ENCODE measurements at places on chromosomes 4 and X.

DNA sequence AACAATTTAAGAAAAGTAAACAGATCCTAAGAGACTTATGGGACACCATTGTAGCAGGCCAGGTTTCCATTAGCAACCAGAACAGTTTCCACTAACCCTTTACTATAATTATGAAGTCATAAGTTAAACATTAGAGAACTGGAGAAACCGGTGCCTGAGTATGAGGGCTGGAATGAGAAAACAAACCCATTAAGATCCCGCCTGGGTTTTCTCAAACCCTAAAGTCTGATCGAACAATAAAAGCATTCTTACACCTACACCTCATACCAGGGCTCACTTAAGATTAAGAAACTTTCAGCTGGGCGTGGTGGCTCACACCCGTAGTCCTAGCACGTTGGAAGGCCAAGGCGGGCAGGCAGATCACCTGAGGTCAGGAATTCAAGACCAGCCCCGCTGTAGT lies 13.7 kb upstream of the DHX15 start:
- DNase-seq = no peak

GRCh38 chrX:140151316-140151715 lies 186.0 kb upstream of the CXorf66 start:
- DNase-seq = no peak

GRCh38 chr4:184283659-184284335 lies 66.1 kb upstream of the ENPP6 start:
- no peak for DNase-seq

GRCh38 chr4:77193511-77194102 lies 36.6 kb downstream of the CCNG2 start:
- DNase-seq = no peak

DNA sequence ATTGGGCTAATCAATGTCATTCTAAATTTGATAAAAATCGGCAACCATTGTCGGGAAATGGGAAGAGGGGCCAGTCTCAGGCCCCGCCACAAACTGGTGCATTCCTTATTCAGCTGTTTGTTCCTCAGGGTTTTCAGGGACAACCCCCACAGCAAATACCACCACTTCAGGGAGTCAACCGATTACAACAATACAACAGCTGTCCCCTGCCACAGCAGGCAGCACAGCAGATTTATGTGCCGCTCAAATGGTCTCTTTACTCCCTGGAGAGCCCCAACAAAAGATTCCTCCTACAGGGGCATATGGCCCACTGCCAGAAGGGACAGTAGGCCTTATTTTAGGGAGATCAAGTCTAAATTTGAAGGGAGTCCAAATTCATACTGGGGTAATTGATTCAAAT lies 61.8 kb downstream of the ZNF732 start:
- DNase-seq = peak; percentile 98

GRCh38 chrX:68571610-68572311 lies 72.9 kb downstream of the YIPF6 start:
- no peak for DNase-seq

DNA sequence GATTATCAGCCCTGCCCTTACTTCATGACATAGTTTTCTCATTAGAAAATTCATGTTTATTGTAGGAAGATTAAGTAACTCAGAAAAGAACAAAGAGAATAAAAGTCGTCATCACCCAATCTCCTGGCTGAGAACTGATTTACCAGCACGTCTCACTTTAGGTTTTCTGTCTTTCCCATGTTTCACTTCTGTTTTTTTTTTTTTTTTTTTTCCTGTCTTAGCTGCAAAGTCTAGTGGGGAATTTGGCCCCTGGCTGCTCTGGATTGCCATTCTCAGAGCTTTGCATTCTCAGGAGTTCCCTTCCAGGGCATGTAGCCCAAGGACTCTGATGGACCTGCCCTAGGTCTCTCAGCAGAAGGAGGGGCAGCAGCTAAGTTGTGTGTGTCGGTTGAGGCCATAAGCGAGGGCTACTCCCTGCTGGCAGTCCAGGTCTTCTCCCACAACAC lies 57.8 kb downstream of the TMEM131L start:
- DNase-seq = no peak

- no peak for DNase-seq
Measured at GRCh38 chr4:187289371-187289770, 565.7 kb upstream of the FAT1 start.

DNA sequence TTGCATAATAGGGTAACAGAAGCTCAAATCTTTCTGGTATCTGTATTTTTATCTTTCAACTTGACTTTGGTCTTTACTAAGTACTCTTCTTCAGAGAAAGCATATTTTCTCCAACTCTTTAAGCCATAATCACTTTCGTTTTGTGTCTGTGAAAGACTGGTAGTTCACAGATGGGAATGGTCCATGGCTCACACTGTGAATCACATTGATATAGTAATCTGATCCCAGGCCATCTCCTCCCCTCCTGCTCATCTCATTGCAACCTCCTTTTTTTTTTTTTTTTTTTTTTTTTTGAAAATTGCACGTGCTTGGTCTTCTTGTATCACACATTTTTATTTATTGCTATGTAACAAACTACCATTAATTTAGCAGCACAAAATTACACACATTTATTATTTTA lies 694.5 kb upstream of the SLIT2 start:
- DNase-seq = no peak

GRCh38 chr4:42607011-42607726 lies 49.7 kb downstream of the ATP8A1 start:
- no peak for DNase-seq

- no peak for DNase-seq
Measured at GRCh38 chr4:147481577-147482109, 746 bp downstream of the EDNRA start.

- DNase-seq = peak; percentile 26
Measured at GRCh38 chr4:77818602-77819403, at the start of gene CNOT6L. TSS of gene CNOT6L (minus strand) at chr4:77819368. CDS start at chr4:77819308, 60 bp downstream.

DNA sequence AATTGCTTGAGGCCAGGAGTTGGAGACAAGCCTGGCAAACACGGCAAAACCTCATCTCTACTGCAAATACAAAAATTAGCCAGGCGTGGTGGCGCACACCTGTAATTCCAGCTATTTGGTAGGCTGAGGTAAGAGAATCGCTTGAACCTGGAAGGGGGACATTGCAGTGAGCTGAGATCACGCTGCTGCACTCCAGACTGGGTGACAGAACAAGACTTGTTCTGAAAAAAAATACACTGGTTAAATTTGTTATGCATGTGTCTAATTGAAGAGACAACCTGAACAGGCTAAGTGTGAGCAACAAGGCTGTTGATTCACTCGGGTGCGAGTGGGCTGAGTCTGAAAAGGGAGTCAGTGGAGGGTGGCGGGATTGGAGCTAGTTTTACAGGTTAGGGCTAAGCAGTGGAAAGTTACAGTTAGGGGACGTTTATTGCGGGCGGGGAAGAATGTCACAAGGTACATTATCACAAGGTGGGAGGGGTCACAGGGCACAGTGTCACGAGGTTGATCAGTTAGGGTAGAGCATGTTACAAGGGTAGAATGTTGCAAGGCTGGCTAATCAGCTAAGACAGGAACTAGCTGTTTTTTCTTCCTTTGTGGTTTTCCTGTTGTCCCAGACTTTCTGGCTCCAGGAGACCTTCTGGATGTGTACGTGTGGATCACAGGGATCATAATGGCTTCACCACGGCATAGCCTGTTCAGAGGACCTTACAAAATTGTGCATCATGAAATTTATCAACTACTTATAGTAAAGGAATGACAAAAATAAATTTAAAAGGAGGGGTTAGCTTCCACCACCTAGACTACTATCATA lies 115.8 kb downstream of the NAA11 start:
- no peak for DNase-seq

- no peak for DNase-seq
Measured at GRCh38 chr4:26183017-26183416, 137.8 kb upstream of the RBPJ start.

DNA sequence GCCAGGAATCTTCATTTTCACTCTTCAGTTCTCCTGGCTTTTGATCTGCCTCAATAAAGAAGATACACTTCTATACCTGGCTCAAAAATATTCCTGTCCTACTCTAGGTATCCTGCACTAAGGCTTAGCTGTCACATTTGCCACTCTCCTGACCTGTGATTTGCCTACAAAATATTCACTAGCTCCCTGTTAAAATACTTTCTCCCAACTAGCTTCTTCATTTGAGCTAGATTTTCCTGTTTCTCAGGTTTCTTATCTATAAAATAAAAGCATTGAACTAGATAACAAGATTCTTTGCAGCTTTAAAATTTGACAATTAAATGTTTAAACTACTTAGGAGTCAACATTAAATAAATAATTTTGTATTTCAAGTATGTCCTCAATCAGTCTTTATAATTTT lies 53.2 kb downstream of the CHIC2 start:
- DNase-seq = no peak

DNA sequence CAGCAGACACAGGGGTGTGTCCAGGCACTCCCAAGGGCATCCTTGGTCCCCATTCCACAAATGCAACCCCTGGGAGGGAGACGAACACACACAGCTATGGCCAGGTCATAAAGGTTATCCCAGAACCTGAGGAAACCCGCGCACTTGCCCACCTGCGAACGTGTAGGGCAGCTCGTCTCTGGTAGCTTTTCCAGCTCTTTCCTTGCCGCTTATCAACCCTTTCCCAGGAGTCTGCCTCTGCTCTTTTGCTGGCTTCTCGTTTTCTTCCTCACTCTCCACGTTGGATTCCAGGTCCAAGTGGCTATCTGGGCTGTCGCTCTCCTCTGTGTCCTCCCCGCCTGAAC lies 13.5 kb downstream of the NOP14 start:
- no peak for DNase-seq

GRCh38 chr4:113311047-113311446 lies 261.6 kb downstream of the ANK2 start:
- DNase-seq = no peak

GRCh38 chr4:159757499-159757898 lies 654.6 kb downstream of the RAPGEF2 start:
- no peak for DNase-seq

DNA sequence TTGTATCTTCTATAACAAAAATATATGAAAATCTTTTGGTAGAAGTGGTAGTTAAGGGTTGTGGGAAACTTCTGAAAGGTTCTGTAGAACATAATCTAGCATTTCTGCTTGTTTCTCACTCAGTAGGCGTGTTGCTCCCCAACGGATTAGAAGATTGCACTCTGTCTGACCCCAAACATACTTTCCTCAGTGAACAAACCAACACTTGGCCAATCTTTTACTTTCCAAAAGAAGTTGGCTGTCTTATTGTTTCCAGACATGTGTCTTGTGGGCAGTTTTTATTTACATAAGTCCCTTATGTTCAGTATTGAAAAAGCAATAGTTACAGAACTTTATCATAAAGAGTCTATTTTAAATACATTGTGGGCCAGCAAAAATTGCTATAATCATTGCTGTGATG lies 312.8 kb upstream of the EPHA5 start:
- no peak for DNase-seq

- no peak for DNase-seq
Measured at GRCh38 chr4:188822698-188823097, 683.5 kb downstream of the TRIML1 start.

GRCh38 chr4:68372588-68372987 lies 22.7 kb upstream of the YTHDC1 start:
- no peak for DNase-seq

- no peak for DNase-seq
Measured at GRCh38 chr4:112888622-112889021, 160.8 kb upstream of the ANK2 start.

DNA sequence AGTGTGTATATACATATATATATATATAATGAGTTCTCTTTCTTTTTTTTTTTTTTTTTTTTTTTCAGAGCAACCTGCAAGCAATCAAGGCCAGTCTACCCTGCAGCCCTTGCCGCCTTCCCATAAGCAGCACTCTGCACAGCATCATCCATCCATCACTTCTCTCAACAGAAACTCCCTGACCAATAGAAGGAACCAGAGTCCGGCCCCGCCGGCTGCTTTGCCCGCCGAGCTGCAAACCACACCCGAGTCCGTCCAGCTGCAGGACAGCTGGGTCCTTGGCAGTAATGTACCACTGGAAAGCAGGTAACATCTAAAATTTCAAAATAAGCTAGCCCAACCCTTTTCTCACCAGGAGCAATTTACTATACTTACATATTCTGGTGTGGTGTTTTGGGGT lies 316.3 kb downstream of the DCTD start:
- no peak for DNase-seq

GRCh38 chr4:150033901-150034300 lies 44.3 kb upstream of the DCLK2 start:
- DNase-seq = peak; percentile 5

- DNase-seq = no peak
Measured at GRCh38 chr4:140085881-140086280, 68.1 kb downstream of the MAML3 start.

DNA sequence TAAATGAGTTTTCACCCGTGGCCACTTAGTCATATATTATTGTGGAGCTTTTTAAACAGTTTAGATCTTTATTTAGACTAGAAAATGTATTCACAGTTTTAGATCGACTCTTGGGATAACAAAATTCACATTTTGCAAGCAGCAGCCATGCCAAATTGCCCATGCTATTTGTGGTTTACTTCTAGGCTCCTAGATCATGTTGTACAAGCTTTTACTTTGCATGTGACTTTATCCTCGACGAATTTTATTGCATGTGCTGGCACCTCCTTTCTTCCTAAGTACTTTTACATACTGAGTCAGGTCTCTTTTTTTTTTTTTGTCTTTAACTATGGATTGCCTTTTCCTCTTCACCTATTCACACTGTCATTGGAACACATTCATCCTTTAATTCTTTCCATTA lies 23.2 kb downstream of the BBS12 start:
- no peak for DNase-seq

- no peak for DNase-seq
Measured at GRCh38 chrX:97882306-97882705, 998.6 kb downstream of the RPA4 start.

GRCh38 chrX:100085846-100086245 lies 324.2 kb downstream of the PCDH19 start:
- no peak for DNase-seq

- DNase-seq = no peak
Measured at GRCh38 chr4:173503330-173504180, 26.5 kb downstream of the HAND2 start.

Measured in NCI-H2081 (cell line).